ENCODE measurements at places on chromosomes 5 and 9.

GRCh38 chr9:108543251-108543778 is 312.5 kb downstream of the ACTL7B start:
- DNase-seq: no peak

GRCh38 chr9:17065062-17065461 is 69.8 kb upstream of the CNTLN start:
- no peak for DNase-seq

DNA sequence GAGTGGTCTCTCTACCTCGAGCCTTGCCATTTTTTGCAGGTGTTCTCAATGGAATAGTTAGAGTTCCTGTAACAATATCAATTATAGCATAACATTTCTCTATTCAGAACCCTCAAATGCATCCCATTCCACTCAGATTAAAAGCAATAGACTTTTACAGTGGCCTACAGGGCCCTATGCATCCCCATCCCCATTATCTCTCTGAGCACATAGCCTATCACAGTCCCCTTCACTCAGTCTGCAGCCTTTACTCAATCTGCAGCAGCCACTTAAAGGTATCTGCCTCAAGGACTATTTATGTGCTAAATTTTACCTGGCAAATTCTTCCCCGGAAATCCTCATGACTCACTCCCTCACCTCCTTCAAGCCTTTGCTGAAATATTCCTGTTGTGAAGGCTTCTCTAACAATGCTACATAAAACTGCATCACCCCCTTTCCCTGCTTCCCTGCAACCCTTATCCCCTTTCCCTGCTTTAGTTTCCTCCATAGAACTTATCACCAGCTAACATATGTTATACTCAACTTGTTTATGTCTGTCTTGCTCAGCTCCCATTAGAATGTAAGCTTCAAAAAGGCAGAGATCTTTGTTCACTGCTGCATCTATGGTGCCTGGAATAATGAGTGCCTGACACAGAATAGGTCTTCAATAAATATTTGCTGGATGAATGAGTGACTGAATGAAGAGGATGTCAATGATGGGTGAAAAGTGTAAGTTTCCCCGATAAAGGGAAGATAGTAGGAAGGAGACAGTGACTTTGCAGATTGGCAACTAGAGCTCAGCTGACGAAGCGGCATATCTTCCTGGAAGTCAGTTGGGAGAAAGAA is 54.1 kb upstream of the ZNF366 start:
- no peak for DNase-seq

- DNase-seq: no peak
Measured at GRCh38 chr9:127833555-127833954, 20.9 kb downstream of the ENG start.

DNA sequence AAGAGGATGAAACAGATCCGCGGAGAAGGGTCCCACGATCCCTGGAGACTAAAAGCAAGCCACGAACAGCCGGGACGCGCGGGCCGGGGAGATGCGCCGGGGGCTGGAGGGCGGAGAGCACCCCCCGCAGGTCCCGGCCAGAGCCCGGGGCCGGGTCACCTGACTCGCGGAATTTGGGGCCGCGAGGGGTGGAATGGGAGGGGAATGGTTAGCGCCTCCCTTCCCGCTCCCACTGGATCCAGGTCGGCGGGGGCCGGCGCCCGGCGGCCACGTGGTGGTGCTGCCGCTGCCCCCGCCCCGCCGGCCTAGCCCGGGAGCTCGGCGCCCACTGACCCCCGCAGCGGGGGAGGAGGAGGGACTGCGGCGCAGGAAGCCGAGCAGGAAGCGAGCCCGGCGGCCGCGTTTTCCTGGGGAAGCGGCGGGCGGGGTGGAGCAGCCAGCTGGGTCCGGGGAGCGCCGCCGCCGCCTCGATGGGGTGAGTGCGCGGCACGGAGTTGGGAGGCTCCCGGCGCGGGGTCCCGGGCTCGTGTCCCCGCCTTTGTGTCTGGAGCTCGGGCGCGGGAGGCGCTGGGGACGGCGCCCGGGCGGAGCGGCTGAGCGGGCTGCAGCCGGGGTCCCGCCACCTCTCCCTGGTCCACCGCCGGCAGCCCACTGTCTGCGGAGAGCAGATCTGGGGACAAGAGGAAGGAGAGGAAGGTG is at the start of gene RAI14:
Gene RAI14, plus strand, starts transcription at position 328 of the 699 bp plus-strand sequence. CDS start 30,592 bp downstream, outside the sequence.
- DNase-seq: no peak

GRCh38 chr5:146588331-146589027 is 72.5 kb upstream of the GPR151 start:
- no peak for DNase-seq

DNA sequence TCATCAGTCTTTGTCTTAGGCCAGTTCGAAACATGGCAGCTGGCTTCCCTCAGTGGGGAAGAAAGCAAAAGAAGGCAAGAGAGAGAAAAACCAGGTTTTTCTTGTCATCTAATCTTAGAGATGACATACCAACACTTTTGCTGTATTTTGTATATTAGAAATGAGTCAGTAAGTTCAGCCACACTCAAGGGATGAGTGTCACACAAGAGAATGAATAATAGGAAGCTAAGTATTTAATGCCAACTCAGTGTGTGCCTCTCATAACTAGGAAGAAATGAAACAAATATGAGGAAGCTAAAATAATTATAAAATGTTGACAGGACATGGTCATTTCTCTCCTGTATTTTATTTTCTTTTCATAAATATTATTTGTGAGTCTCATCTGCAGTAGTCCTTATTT is 65.3 kb downstream of the CDH12 start:
- no peak for DNase-seq

GRCh38 chr5:139051392-139051791 is 146.8 kb downstream of the SIL1 start:
- no peak for DNase-seq

GRCh38 chr9:129141066-129142041 is 30.1 kb downstream of the PTPA start:
- DNase-seq: no peak

DNA sequence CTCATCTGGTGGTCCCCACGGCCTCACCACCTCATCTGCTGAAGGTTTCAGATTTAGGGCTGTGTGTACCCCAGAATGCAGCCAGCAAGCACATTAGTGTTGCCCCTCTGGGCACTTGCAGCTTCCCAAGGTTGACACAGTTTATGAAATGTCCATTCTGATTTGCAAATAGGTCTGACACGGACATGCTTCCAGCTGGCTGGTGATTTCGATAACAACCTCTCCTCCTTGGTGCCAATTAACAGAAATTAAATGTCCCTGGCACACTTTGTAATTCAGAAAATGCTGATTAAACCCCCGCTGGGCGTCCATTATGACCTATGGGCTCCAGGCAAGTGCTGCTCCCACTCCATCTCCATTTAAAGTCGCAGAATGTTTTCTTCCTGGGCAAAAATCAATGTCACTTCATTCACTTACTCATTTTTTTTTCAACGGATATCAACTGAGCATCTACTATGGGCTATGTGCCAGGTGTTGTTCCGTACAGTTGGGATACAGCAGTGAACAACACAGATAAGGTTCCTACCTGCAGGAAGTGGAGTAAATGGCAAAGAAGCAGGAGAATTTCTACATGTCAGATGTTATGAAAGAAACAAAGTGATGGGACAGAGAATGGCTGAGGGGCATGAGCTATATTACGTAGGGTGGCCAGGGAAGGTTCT is 32.0 kb downstream of the PLAC8L1 start:
- no peak for DNase-seq

DNA sequence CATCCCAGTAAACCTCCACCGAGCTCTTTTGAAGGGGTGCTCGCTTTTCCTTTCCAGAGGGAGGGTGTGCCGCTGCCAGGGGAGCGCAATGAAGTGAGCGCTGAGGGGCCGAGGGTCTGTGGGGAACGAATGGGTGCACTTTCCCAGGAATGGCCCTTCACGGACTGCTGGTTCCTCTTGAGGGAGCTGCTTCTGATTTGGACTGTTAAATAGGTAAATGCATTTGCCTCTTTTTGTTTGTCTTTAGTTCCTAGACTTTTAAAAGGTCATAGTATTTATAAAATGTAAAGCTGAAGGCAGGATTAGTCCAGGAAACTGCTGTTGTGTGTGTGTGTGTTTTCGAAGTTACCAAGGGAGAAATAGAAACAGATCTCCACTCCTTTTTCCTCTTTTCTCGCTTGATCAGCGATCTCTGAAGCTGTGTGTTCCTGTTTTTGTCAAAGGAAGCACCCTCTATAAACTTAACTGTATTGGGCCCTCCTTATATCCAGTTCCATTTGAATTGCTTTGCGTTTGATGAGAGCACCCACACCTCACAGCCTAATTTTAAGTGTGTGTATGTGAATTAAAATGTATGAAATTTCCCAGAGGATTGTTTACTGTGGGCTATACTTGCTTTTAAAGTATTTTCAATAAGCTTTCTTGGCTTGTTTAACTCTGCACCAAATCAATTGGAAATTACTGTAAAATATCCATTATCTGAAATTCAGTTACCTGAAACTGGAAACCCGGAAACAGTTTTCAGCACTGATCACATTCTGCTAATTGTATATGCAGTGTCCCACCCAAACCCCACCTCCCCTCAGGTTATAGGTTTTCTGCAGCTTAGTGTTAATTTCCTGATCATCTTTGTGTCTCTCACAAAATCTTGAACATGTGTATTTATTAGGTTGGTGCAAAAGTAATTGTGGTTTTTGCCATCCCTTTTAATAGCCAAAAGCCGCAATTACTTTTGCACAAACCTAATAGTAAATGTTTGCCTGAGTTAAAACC is 966 bp downstream of the SNX2 start:
- no peak for DNase-seq

DNA sequence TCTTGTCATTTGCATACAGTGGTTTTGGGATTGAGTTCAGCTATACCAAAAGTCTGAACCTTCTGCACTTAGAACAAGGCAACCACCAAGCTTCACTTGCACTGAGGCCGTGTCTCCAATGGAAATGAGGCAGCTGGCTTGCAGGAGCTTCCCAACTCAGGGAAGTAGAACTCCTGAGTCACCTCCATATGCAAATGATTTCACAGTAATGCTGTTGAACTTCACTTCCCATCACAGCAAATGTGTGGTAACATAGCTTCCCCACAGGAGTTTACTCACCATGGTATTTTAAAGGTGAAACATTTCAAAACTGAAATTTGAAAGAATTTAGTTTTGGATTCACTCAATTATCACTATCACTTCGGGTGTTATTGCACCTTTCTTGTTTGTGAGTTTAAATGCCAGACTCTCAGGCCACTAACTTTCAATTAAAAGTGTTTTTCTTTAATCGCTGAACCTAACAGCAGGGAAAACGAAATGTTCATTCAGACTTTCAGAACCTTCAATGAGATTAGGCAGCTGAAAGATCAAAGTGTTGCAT is 9.0 kb downstream of the CD274 start:
- DNase-seq: no peak

DNA sequence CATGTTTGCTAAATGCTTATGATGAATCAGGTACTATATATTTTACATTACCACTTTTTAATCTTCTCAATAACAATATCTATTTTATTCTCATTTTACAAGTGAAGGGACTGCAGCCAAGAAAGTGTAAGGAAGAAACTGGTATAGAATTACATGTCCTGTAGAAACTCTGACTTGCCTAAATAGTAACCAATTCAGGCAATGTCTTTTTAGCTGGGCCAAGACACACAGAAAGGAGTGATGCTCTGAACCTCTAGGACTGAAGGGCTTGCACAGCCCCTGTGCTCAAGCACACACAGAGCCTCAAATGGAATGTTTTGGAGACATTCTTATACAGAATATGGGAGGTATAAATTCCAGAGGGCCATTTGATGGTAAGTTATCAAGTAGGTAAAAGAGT is 286.4 kb upstream of the TNC start:
- no peak for DNase-seq

GRCh38 chr9:121169094-121169601 is 32.5 kb downstream of the RAB14 start:
- no peak for DNase-seq

DNA sequence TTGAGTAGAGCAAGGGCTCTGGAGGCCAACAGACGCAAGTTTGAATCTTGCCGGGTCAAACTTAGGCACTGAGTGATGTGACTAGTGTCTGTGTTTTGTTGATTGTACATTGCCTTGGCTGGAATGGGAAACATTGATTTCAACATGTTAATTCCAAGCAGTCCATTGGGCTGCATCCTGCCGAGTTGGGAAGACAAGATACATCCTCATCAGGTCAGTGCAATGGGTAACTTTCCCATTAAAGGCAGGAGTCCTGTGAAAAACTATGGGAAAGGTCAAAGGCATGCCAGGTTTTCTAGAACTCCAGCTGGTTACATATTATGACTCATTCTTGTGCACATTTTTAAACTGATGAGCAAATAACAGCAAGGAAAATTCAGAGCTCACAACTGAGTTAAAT is 126.5 kb upstream of the ABCA1 start:
- no peak for DNase-seq

DNA sequence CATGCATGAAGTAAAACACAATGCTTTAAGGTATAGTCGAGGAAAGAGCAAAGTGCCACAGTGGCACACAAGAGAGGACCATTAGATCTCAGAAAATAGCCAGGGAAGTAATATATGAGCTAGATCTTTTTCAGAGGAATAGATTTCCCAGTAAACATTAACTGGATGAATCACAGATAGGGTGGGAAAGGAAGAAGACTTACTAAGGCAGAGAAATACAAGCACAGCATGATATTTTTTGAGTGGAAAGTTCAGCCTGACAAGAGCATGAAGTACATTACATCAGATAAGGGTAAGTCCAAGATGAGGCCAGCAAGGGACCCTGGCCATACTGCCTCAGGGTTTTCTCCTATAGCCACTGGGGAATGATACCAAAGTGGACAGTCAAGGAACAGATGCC is 804.6 kb upstream of the DMAC1 start:
- no peak for DNase-seq

GRCh38 chr5:14405267-14405666 is 176.3 kb upstream of the OTULINL start:
- DNase-seq: no peak

DNA sequence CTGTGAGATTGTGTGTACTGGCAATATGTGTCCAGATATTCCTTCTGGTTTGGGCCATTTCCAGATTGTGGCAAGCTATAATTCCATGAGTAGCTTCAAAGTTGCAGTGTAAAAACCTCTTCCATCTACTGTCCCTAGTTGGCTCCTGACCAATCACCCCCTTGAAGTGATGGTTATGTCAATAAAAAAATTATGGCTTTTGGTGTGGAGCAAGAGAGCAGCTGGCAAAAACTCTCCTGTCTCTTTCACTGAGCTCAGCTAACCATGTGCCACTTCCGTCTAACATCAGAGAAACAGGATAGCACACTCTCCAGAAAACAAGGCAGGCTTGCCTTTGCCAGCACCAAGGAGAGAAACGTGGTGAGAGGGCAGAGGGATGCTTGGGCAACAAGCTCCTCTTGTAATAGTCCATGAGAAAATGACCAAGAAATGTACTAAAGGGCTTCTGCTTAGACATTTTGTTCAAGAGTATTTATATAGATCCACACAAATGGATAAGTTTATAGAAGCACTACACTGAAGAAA is 914.4 kb upstream of the SEMA6A start:
- DNase-seq: no peak

DNA sequence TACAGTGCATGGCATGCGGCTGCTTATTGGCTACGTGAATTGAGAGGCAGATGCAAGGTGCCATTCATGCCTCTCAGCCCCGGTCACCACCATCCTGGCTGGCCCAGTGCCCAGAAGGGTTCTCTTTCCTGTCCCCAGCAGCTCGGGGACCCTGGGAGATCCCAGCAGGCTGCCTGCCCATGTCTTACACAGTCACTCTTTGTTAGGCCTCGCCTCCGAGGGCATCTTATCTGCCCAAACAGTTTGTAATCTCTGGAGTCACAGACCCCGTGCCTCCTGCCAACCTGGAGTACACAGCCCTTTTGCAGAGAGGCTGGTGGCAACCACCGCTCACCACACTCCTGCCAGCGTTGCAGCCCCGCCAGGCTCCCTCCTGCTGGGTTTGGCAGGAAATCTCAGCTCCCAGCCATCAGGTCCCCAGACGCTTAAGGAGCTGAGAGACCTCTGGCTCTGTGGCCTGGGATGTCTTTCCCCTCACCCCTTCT is 7.0 kb upstream of the AK1 start:
- no peak for DNase-seq

Data from stimulated activated CD4-positive, alpha-beta T cell treated with anti-CD3 and anti-CD28 coated beads, Interleukin-1b, Interleukin-23, amount 100 ng/mL, for 1 hour (primary cell).